Naive thymus-derived CD8-positive, alpha-beta T cell (primary cell): ENCODE measurements at places on chromosomes 6 and 20. TPM values are rescaled to one million over a fixed set of nuclear protein-coding genes. Genes with fewer than 3 reads are reported as not detected.

DNA sequence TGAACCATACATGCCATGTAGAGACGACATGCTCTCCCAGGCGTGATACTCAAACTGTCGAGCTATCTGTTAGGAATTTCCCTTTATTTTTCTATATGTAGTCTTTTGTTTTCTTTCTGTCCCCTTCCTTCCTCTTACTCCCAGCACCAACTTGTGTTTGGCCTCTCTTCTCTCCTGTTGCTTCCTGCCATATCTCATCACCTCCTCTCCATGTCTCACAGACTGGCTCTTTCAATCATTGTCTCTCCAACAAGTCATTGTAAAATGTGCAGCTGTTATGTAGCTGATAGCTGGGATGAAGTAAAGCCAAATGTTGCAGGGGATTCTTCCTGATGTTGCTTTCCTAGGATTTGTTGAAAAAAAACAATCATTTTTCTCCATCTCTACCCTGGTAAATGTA, 234.5 kb downstream of the TMEM242 start:
- H3K4me1 ChIP-seq = peaks cover 38% of the 10 kb centered on the region
- no peak overlapping the region for H3K27ac ChIP-seq
- H3K36me3 ChIP-seq = no peaks in the 10 kb centered on the region
- H3K4me3 ChIP-seq = no peak overlapping the region
- H3K27me3 ChIP-seq = no peaks in the 10 kb centered on the region

- H3K27me3 ChIP-seq = no peaks in the 10 kb centered on the region
- no peak overlapping the region for H3K27ac ChIP-seq
- no peaks in the 10 kb centered on the region for H3K4me1 ChIP-seq
- H3K4me3 ChIP-seq = no peak overlapping the region
Measured at GRCh38 chr6:73083886-73084285, 141.4 kb downstream of the KHDC1L start.

- no peak overlapping the region for H3K4me3 ChIP-seq
- peaks cover 51% of the 10 kb centered on the region for H3K4me1 ChIP-seq
- DNase-seq = peak; percentile 61
- H3K27me3 ChIP-seq = no peaks in the 10 kb centered on the region
- H3K36me3 ChIP-seq = no peaks in the 10 kb centered on the region
Measured at GRCh38 chr20:37316116-37316774, 26.8 kb downstream of the MANBAL start.

DNA sequence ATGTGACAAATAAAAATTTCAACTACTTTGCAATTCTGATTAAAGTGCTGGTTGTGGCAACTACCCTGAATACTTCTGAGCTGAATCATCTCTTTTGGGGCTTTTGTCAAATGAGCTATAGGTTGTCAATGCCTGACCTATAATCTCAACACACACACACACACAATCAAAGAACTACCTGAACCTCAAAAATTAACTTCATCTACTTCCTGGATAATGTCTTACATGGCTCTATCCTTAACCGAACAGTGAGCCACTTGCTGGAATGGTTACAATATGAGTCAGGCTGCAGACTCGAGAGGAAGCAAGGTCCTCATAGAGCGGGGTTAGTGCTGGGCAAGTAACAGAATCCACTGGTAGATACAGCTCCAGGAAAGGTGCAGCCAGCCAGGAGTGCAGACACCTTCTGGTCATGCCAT, 70.6 kb upstream of the DST start:
- DNase-seq = no peak
- no peaks in the 10 kb centered on the region for H3K4me1 ChIP-seq
- H3K27ac ChIP-seq = no peak overlapping the region
- H3K36me3 ChIP-seq = no peaks in the 10 kb centered on the region

DNA sequence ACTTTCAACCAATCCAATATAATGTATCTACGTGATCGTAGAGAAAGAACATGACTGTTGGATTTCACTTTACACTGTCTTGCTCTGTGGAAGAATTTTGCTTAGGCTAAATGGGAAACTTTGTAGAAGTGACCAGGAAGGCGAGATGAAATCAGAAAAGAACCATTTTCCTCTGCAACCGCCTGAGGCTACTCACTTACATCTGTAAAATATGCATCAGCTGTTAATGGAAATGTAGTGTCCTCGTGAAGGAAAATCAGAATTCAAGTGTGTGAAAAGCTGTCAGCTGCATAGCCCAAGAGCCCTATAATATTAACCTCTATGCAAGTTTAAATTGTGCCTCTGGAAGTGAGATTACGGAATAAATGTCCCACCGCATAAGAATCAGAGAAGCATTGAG, 277.9 kb downstream of the C6orf118 start:
- H3K27me3 ChIP-seq = no peaks in the 10 kb centered on the region
- DNase-seq = no peak
- no peaks in the 10 kb centered on the region for H3K36me3 ChIP-seq
- H3K4me3 ChIP-seq = no peak overlapping the region
- no peak overlapping the region for H3K27ac ChIP-seq
- no peaks in the 10 kb centered on the region for H3K4me1 ChIP-seq

DNA sequence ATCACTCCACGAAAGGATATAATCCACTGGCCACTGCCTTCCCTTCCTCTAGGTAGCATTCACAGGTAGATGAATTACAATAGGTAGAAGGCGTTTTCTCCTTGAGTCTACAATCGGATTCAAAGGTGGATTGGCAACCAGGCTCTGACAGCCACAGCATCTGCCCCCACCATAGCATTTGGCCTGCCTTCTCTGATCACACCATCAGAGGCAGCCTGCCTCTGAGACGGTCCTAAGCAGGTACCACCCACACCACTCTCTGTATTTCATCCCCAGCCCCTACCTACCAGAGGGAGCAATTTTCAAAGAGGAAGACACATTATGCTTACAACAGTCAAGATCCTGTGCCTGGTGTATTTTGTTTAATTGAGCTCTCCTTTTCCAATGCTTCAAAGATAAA, 210.5 kb upstream of the SPTLC3 start:
- H3K27me3 ChIP-seq = peaks cover 3% of the 10 kb centered on the region
- H3K36me3 ChIP-seq = no peaks in the 10 kb centered on the region
- H3K4me1 ChIP-seq = no peaks in the 10 kb centered on the region
- H3K4me3 ChIP-seq = no peak overlapping the region

- peaks cover 70% of the 10 kb centered on the region for H3K4me1 ChIP-seq
- no peak for DNase-seq
- no peak overlapping the region for H3K4me3 ChIP-seq
- no peaks in the 10 kb centered on the region for H3K36me3 ChIP-seq
Measured at GRCh38 chr6:144365271-144365670, 80.1 kb downstream of the UTRN start.

- H3K27ac ChIP-seq = no peak overlapping the region
- H3K4me3 ChIP-seq = no peak overlapping the region
- H3K4me1 ChIP-seq = no peaks in the 10 kb centered on the region
- no peak for DNase-seq
- H3K27me3 ChIP-seq = no peaks in the 10 kb centered on the region
Measured at GRCh38 chr6:80174900-80175572, 68.6 kb downstream of the BCKDHB start.

Gene JPH2
- total RNA-seq = not detected

DNA sequence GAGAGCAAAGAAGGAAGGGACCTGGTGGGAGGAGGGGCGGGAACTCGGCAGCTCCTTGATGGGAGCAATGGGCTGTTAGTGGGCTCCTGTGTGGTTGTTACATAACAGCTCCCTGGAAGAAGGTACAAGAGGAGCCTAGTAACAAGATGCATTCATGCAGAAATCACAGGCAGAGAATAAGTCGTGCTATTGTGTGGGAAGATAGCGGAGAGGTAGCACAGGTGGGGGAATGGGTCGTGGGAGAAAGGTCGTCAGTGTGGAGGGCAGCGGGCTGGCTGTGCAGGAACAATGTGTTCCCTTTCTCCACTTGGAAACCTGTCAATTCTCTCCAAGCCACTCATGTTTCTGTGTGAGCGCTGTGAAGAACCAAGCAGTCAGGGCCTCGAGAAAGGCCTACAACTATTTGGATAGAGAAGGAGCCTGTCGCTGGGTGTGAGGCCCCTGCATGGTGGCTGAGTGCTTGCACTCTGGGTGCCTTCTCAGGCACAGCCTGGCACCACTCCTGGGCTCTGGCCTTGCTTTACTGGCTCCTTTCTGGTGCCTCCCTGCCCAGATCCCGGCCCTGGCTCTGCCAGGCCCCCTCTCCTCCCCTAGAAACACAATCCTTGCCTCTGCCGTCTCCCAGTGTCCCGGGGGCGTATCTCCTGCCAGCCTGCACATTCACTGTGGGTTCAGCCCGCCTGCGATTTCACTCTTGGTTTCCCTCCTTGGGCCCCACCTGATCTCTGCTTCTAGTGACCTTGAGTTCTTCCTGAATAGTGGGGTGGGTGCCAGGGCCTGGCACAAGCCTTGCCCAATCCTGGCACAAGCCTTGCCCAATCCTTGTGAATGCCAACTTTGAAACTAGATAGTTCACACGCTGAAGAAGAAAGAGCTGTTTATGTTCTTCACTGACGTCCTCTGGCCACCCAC, 7.4 kb upstream of the FGD2 start:
- no peak overlapping the region for H3K27ac ChIP-seq
- peaks cover 4% of the 10 kb centered on the region for H3K27me3 ChIP-seq
- no peak for DNase-seq
- H3K4me1 ChIP-seq = no peaks in the 10 kb centered on the region
- no peak overlapping the region for H3K4me3 ChIP-seq

DNA sequence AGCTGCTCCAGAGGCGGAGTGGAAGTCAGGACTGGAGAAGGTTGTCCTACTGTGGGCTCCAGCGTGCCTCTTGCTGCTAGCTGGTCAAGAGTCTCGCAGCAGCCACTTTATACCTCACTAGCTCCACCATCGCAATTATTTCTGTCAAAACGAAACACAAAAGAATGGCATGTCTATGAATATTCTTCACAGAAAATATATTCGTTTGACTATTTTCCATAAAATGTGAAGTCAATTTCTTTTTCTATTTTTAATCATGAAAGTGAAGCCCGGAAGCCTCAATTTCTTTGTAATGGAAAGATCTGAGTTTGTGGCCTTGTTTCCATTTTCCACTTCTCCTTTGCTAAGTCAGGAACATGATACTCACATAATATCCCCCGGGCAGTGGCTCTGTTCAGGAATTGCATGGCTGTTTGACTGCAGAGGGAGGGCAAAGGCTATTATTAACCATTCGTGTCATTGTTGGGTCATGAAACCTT, 51.7 kb downstream of the DTD1 start:
- H3K27me3 ChIP-seq = no peaks in the 10 kb centered on the region
- H3K36me3 ChIP-seq = peaks cover 46% of the 10 kb centered on the region
- DNase-seq = no peak
- H3K4me1 ChIP-seq = no peaks in the 10 kb centered on the region
- no peak overlapping the region for H3K4me3 ChIP-seq

DNA sequence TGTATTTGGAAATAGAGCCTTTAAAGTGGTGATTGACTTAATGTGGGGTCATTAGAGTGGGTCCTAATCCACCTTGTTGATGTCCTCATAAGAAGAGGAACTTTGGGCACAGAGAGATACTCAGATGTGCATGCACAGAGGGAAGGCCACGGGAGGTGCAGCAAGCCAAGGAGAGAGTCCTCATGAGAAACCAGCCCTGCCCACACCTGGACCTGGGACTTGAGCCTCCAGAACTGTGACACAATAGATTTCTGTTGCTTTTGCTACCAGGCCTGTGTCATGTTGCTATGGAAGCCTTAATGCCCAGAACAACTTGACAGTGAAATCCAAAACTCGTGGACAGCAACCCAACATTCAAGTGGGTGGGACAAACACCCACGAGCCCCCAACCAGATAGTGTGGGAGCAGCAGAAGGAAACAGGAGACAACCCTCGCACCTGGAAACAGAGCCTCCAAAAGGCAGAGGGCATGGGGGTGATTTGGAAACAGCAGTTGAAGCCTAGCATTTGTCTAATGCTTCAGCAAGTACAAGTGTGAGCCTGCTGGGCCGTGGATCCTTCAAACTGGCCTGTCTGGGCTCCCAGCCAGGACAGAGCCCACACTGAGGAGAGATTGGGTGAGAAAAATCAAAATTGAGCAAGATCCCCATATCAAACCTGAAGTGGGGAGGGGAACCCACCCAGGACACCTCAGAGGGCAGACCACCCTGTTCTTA, 201.0 kb upstream of the CST7 start:
- peaks cover 3% of the 10 kb centered on the region for H3K36me3 ChIP-seq
- peaks cover 8% of the 10 kb centered on the region for H3K4me1 ChIP-seq
- H3K27ac ChIP-seq = no peak overlapping the region
- peaks cover 4% of the 10 kb centered on the region for H3K27me3 ChIP-seq

DNA sequence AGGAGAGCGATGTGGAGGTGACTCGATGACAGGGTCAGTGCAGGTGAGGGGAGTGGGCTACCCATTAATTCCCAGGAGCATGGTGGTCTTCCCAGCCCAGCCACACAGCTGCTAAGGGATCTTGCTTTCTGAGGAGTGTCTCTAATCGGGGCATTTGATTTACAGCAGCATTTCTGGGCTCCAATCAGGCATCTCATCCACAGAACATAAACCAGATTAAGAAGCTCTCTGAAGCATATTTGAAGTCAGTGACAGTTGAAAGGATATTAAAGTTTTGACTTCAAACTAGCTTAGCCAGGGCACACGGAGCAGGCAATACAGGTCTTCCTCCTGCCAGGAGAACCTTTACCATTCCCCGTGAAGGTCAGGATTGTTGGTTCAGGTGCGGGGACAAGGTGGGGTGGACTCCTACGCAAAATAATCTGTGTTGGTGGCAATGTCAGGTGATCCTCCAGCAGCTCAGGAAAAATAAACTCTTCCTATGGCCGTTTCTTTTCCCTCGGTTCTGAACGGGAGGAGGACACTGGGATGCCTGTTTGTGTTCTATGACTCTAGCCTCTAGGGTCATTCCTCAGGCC, 39.9 kb upstream of the ZNF831 start:
- peaks cover 5% of the 10 kb centered on the region for H3K36me3 ChIP-seq
- peak overlapping the region; percentile 95 for H3K4me3 ChIP-seq
- no peak for DNase-seq
- no peaks in the 10 kb centered on the region for H3K27me3 ChIP-seq
- peaks cover 61% of the 10 kb centered on the region for H3K4me1 ChIP-seq
- peak overlapping the region; percentile 100 for H3K27ac ChIP-seq

Gene PTCHD4
- not detected for total RNA-seq

- H3K27me3 ChIP-seq = no peaks in the 10 kb centered on the region
- H3K27ac ChIP-seq = no peak overlapping the region
- H3K4me3 ChIP-seq = no peak overlapping the region
- no peaks in the 10 kb centered on the region for H3K4me1 ChIP-seq
- DNase-seq = no peak
Measured at GRCh38 chr6:101909366-101909765, 515.9 kb downstream of the GRIK2 start.

DNA sequence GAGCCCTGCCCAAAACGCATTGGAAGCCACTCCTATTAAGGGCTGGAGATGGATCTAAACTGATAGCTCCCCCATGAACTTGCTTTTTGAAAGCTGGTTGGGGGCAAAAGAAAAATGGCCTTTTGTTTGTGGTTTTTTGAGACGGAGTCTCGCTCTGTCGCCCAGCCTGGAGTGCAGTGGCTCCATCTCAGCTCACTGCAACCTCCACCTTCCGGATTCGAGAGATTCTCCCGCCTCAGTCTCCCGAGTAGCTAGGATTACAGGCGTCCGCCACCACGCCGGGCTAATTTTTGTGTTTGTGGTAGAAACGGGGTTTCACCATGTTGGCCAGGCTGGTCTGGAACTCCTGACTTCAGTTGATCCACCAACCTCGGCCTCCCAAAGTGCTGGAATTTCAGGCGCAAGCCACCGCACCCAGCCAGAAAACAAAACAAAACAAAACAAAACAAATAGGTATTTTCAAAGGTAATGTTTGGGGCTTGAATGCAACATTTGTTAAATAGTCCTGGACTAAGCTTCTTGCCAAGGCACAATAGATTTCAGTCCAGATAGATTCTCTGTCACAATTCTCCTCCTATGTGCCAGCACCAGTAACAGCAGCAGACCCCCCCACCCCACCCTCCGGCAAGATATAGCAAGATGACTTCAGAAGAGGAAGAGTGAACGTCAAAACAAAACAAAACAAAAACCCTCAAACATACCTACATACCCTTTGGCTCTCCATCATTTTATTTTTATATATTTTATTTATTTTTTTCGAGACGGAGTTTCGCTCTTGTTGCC, 26.5 kb upstream of the ABT1 start:
- no peak overlapping the region for H3K27ac ChIP-seq
- no peak overlapping the region for H3K4me3 ChIP-seq
- no peak for DNase-seq

Gene MCCD1
- total RNA-seq = not detected
